Esophagus muscularis mucosa (tissue), 4 donors: ENCODE measurements at places on chromosomes 3 and 15. TPM values are rescaled to one million over a fixed set of nuclear protein-coding genes. Genes with fewer than 3 reads are reported as not detected.

The SLC9A9 gene
- 13.4 TPM for total RNA-seq

The TMEM158 gene
- 2.2 TPM for total RNA-seq

The EPHA6 gene
- total RNA-seq, result 2.4 TPM

The AP3B2 gene
- total RNA-seq, result 1.8 TPM

The ZNF80 gene
- total RNA-seq, result not detected

The OXTR gene
- 2.4 TPM for total RNA-seq

The ERICH6 gene
- not detected for total RNA-seq

- DNase-seq, result no peak
Measured at GRCh38 chr3:98809557-98809956, 46.4 kb downstream of the ST3GAL6 start.

DNA sequence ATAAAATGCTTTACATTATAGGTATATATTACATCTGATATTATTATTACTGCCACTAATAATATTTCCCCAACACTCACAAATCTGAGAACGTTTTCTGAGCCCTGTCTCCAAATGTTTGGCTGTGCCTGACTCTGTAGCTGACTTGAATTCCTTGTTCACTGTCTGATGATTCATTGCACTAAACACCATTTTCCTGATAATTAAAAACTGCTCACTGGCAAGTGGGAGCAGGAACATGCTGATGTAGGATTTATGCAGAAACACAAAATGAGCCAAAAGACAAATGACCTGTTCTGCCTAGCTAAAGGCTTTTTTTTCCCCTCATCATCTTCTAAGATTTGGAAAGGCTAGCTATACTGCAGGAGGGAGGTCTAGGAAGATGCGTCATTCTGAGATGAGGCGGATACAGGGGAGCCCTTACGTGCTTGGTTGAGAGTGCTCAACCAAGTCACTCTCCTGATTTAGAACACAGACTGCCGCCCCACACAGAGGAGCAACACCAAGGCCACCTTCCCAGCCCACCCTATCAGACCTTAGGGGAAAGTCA, 380.7 kb downstream of the EPHB1 start:
- no peak for DNase-seq

DNA sequence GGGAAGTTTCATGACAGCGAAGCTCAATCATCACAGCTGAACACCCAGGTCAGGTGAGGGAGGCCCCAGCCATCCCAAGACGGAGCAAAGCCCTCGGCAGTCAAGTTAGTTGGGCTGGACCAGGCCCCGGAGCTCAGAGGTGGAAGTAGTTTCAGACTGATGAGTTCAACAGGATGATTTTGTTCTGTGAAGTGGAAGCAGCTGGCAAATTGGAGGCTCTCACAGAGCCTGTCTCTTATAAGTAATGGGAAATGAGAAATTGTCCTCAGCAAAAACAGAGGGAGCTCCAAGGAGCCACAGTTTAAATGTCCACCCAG, 245.1 kb downstream of the XXYLT1 start:
- no peak for DNase-seq

GRCh38 chr15:62391641-62392262, 226.7 kb upstream of the C2CD4B start:
- no peak for DNase-seq

GRCh38 chr3:126100634-126101301, 16.8 kb upstream of the SLC41A3 start:
- peak; percentile 87 for DNase-seq

- DNase-seq, result no peak
Measured at GRCh38 chr15:94991718-94992117, 760.4 kb downstream of the MCTP2 start.

DNA sequence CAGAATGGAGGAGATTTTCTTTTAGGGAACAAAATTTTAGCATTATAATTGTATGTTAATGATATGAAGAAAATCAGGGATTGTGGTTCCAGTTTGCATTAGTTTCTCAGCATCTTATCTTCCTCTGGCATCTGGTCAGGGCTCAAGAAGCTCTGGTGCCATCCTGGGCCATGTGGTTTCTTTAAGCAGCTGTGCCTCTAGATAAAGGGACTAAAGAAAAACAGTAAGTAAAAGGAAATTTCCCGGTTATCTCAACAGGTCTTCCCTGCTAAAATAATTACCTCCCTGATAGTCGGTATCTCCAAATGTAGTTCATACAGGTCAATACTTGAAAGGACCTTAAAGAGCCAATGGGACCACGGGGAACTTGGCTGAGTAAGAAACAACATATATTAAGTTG, 375.1 kb upstream of the RBMS3 start:
- no peak for DNase-seq

DNA sequence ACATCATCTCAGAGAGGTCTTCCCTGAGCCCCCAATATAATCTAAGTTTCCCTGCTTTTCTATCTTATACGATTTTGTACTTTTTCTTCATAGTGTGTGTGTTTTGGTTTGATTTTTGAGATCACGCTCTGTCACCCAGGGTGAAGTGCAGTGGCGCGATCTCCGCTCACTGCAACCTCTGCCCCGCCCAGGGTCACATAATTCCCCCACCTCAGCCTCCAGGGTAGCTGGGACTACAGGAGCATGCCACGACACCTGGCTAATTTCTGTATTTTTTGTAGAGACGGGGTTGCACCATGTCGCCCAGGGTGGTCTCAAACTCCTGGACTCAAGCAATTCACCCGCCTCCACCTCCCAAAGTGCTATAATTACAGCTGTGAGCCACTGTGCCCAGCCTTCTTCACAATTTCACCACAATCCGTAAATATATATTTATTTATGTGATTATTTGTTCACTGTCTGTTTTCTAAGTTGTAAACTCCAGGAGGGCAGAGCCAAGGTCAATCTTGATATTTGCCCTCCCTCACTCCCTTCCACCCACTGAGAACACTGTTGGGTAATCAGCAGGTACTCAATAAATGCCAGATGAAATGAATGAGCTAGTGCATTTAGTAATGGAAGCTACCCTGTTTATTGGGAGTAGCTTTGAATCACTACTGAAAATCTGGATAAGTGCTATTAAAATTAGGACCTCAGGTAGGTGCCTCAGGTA, 547 bp upstream of the KNSTRN start:
- no peak for DNase-seq

GRCh38 chr15:63545520-63545919, 41.1 kb downstream of the USP3 start:
- no peak for DNase-seq

GRCh38 chr15:53752406-53752805, 7.1 kb downstream of the WDR72 start:
- no peak for DNase-seq

- DNase-seq, result no peak
Measured at GRCh38 chr3:124919756-124920155, 14.8 kb downstream of the MUC13 start.

DNA sequence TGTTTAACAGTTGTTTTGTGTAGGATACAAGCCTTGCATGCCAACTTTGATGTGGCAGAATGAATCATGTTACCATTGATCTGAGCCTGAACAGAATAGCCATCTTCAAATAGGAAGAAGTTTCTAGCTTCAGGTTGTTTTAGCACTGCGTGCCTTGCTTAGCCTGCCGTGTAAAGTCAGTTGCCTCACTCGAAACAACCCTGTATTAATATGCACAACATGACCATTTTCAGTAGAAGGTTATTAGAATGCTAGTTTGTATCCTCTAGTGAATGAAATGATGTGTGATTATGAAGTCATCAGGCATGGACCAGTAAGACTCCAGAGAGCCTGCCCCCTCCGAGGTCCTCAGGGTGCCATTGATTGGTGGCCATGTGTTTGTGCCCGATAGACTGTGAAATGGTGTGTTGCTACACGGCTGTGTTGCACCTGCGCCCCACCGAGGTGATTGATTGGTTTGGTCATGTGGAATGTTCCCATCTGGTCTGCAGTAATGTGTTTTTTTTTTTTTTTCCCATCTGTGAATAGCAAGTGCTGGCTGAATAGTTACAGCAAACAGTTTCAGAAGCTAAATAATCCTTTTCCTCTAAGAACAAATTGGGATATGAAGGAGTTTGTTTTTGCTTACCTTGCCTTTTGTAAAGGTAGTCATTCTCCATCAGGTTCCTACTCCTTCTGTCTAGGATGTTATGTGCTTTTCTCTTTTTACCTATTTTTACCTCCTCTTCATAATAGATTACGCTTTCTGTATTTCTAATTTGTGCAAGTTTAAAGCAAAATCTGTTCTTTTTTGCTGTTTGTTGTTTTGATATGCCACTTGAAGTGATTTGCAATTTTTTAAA, 214.9 kb downstream of the TCF12 start:
- no peak for DNase-seq

DNA sequence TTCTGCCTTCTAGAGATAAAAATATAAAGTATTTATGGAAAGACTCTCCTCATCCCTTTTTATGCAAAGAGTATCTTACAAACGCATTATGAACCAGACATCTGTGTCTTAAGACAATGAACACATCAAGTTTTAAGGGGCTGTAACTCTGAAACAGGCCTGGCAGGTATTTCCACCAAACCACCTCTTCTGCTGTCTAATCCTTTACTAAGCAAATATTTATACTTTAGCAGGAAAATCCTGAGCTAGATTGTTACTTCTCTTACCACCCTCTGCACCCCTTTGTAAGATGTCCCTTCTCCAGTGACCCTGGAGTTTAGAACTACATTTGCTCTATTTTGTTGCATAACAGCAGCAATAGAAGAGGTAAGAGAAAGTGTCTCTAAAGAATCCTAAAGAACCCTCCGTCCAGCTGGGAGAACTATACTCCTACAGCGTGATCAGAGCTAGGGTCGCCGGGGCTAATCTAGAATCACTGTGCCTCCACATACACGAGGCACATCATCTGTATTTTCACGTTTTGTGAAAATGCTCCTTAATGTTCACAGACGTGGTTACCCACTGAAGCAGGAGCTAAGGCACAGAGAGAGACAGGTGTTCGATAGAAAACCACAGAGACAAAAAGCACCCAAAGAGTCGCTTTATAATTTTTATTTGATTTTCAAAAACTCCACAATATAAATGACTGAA, 129.6 kb downstream of the FOXP1 start:
- DNase-seq, result peak; percentile 31

- no peak for DNase-seq
Measured at GRCh38 chr3:69406163-69406562, 20.3 kb upstream of the FRMD4B start.

DNA sequence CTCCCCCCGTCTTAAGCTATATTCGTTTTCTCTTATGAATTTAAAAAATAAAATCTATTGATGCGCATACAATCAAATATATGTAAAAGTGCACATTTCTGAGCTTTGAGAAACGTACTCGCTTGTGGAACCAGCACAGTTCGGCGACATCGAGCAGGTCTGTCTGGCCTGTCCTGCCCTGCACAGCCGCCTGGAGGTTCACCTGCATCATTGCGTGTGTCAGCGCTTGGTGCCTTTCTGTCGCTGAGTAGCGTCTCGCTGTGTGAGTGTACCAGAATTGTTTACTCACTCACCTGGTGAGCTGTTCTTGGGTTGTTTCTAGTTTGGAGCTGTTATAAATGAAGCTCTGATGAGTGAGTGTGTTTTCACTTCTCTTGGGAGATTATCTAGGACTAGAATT, 104.0 kb downstream of the VGLL4 start:
- DNase-seq, result no peak

DNA sequence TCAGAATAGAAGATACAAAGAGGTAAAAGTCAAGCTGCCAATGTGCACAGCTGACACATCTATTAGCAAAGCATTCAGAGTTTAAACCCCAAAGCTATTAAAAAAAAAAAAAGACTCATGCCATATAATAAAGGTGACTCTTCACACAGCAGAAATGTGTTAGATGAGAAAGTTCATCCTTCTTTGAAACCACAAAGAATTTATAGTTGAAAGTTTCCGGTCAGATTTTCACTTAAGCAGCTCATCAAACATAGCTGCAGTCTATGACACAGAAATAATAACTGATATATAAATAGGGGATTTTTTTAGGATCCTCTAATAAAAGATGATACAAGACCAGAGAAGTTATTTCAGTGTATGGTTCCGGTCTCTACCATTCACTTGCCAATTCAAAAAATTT, 76.6 kb downstream of the WWTR1 start:
- no peak for DNase-seq

DNA sequence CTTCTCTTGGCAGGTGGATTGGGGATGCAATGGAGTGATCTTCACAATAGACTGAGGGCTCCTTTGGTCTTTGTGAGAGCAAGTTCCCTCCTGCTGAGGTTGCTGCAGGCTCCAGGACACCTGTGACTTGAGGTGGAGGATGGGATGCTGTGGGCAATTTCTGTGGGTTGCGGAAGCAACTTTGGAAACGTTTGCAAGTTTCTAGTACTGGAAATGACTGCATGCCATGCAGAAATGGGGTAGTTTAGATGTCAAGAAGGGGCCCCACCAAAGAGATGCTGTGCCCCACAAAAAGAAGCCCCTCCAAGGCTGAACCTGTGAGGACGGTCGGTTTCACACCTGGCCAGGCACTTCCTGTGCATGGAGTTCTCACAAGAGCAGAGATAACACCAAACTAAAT, 80.4 kb upstream of the XCR1 start:
- no peak for DNase-seq

DNA sequence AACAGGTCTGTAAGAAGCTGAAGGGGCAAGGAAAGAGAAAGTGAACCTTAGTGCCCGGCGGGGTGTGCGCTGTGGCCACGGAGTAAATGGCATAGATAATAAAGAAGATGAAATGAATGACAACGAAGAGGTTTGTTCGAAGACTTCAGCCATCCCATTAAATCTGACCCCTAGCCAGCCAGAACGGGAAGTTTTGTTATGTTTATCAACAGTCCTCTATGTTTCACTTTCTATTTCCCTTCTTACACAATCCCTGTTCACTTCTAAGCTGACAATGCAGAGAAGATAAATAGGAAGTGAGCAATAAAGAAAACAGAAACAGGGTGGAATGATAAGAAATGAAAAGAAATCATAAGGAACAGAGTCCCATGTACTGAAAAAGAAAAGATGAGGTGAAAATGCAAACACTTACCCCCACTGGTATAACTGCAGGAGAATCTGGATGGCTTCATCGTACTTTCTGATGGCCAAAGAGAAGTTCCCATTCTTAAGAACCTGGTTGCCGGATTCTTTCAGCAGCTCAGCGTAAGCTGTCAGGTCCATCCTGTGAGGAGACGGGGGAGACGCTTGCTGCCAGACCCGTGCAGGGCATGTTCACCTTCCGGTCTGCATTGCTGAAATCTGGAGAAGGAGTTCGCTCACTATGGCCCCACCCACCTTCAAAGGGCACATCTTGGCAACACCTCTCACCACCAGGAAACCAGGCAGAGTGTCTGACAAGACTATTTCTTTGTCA, 36.8 kb downstream of the TRANK1 start:
- DNase-seq, result no peak

GRCh38 chr15:49900903-49901235, 218.2 kb downstream of the ATP8B4 start:
- DNase-seq, result no peak

- no peak for DNase-seq
Measured at GRCh38 chr3:38565339-38566214, 69.4 kb downstream of the EXOG start.

GRCh38 chr3:43014241-43014640, 35.1 kb downstream of the GASK1A start:
- DNase-seq, result no peak

DNA sequence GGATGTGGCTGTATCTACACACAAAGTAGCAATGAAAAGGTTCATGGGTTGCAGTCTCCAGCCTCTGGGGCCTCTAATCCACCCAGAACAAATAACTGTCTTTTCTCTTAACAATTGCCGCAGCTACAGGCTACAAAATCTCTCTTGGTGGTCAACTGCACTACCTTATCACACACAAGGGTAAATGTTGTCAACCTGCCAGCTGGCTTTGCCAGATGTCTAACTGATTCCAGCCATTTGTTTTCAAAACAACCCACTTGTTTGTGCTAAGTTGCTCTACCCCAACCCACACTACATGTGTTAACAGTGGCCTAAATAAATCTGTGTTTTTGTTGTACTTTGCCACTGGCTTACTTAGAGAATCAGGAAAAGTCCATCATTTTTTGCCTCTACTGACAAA, 447.3 kb downstream of the TAFA4 start:
- DNase-seq, result no peak
